Activated CD4-positive, alpha-beta memory T cell treated with anti-CD3 and anti-CD28 coated beads for 36 hours (primary cell): ENCODE measurements at places on chromosomes 5 and 9. TPM values are rescaled to one million over a fixed set of nuclear protein-coding genes. Genes with fewer than 3 reads are reported as not detected.
A peak's percentile ranks its signal among the peaks of the same experiment; 100 is the strongest.

NUTM2F gene
- total RNA-seq: not detected

SLC36A2 gene
- not detected for total RNA-seq

DNA sequence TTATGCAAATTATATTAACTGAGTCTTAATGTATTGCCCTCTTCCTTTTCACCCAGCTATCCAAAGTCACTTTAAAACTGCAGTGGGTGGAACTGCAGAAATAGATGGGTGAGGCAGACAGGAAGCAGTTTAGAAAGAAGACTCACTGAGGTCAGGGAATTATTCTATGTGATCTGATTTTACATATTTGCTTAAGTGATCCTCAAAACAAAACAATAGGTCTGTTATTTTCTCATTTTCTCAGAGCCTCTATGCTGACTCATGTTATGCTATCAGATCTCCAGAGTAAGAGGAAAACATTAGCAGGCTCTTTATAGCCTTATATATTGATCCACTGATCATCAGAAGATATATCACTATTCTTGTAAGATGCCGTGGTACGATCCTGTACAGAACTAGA is 63.5 kb downstream of the MRPS27 start:
- H3K36me3 ChIP-seq: peaks cover 18% of the 10 kb centered on the region
- no peak overlapping the region for H3K4me3 ChIP-seq
- no peak for DNase-seq
- H3K4me1 ChIP-seq: peaks cover 7% of the 10 kb centered on the region

DNA sequence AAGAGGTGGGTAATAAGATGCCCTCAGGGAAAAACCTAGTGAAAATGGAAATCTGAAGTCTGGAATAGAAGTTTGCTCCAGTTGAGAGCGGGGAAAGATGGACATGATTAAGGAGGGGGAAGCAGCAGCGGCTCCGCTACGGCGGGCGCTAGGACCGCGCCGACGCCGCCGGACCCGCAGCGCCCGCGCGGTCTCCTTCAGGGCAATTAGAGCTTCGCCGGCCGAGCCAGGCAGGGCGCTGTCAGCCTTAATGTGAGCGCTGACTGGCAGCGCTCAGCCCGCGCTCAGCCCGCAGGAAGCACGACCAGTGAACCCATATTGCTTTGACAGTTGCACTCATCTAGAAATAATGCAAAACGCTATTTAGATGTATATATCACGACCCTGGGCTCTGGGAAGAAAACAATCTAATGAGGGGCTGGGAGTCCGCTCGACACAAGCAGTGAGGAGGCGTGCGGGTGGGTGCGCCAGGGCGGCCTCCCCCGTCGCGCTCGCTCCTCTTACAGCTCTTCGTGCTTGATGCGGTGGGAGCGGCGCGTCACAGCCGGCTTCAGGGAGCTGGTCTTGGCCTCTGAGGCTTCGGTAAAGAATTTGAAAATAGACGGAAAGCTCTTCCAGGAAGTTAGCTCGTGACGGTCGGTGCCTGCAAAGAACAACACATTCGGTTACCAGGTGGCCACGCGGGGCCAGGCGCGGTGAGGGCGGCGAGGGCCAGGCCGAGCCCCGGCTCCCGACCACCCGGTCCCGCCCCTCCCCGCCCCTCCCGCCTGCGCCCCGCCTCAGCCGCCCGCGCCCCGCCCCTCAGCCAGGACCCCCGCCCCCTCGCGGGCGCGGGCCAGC is 37.7 kb downstream of the NR2F1 start:
- H3K27me3 ChIP-seq: peaks cover 19% of the 10 kb centered on the region
- peak overlapping the region; percentile 15 for H3K27ac ChIP-seq
- DNase-seq: peak; percentile 67
- peaks cover 32% of the 10 kb centered on the region for H3K4me1 ChIP-seq

DNA sequence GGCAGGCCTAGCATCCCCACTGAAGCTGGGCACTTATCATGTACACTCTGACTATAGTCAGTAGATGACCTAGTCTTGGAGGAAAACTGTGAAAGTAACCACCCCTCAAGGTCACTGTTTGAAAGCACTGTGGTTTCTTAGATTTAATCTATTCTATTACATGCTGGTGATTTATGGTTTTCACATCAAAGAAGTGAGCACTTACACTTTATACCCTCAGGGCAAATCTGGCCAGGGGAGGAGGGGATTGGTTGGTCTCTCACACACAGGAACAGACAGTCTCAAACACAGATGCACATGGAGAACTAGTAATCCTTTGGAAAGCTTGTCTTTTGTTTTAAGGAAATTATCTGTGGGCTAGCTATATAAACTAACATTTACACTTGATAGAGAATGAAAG is 17.9 kb upstream of the SPIN1 start:
- no peaks in the 10 kb centered on the region for H3K4me1 ChIP-seq
- peaks cover 3% of the 10 kb centered on the region for H3K27me3 ChIP-seq
- peaks cover 10% of the 10 kb centered on the region for H3K36me3 ChIP-seq
- DNase-seq: no peak
- no peak overlapping the region for H3K27ac ChIP-seq
- H3K4me3 ChIP-seq: no peak overlapping the region

NSA2 gene
- total RNA-seq: 96.1 TPM

DNA sequence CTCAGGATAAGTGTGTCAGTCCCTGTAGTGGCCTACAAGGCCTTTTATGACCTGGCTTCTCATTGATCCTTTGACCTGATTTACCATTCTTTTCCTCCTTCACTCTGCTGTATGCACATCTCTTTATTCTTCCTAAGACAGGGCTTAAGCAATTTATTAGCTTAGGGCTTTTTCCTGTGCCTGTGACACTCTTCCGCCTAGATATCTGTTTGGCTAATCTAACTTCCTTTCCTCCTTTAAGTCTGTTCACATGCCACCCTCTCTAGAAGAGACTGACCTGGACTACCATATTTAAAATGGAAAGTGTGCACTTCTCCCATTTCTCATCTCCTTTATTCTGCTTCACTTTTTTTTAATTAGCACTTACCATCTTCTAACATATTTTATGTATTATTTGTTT is 29.1 kb downstream of the FOCAD start:
- no peak overlapping the region for H3K27ac ChIP-seq
- no peak overlapping the region for H3K4me3 ChIP-seq
- DNase-seq: no peak
- H3K36me3 ChIP-seq: peaks cover 14% of the 10 kb centered on the region
- no peaks in the 10 kb centered on the region for H3K27me3 ChIP-seq
- peaks cover 2% of the 10 kb centered on the region for H3K4me1 ChIP-seq

DNA sequence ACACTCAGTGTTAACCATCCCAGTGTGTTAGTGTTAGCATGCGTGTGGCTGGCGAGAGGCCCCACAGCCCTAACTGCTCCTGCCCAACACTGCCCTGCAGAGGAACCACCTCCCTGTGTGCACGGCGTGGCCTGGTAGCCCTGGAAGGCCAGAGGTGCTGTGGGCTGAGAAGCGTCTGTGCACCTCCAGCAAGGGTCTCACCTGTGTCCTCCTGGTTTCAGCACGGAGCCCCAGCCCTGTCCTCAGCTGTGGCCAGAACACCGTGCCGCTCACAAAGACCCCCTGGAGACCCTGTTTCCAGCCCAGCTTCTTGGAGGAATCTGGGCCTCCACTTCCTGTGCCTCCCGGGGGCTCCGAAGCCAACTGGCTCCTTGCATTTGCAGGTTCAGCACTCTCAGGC is 56.1 kb upstream of the NRARP start:
- DNase-seq: no peak
- H3K27me3 ChIP-seq: no peaks in the 10 kb centered on the region
- H3K4me3 ChIP-seq: no peak overlapping the region
- no peak overlapping the region for H3K27ac ChIP-seq

- no peaks in the 10 kb centered on the region for H3K27me3 ChIP-seq
- H3K36me3 ChIP-seq: peaks cover 5% of the 10 kb centered on the region
- peak overlapping the region; percentile 97 for H3K4me3 ChIP-seq
- DNase-seq: no peak
- peaks cover 15% of the 10 kb centered on the region for H3K4me1 ChIP-seq
These were observed 17.6 kb upstream of the CDK7 start for GRCh38 chr5:69217151-69217511.

KLHL9 gene
- total RNA-seq: 16.0 TPM

DNA sequence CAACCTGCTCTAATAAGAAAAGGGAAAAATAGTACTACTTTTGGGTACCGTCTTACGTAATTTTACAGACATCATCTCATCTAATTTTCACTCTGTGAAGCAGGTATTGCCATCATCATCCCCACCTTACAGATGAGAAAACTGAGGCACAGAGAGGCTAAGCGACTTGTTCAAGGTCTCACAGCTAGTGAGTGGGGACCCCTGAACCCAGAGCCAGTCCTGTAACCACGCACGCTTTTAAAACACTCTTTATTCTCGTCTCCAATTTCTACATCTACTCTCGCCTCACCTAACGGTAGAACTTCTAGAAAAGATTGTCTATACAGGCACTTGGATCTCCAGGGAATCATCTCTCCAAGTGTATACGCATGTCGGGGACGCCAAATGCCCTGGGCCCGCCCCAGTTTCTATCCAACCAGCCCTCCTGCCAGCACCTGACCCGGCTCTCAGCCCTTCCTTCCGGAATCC is 1.5 kb upstream of the TRAF1 start:
- peak overlapping the region; percentile 80 for H3K4me3 ChIP-seq
- peaks cover 58% of the 10 kb centered on the region for H3K4me1 ChIP-seq
- no peaks in the 10 kb centered on the region for H3K27me3 ChIP-seq
- peaks cover 31% of the 10 kb centered on the region for H3K36me3 ChIP-seq
- peak; percentile 72 for DNase-seq

GRCh38 chr5:125198270-125198974 is 452.0 kb upstream of the ZNF608 start:
- no peak overlapping the region for H3K27ac ChIP-seq
- H3K4me1 ChIP-seq: no peaks in the 10 kb centered on the region
- H3K36me3 ChIP-seq: no peaks in the 10 kb centered on the region
- no peak overlapping the region for H3K4me3 ChIP-seq
- no peaks in the 10 kb centered on the region for H3K27me3 ChIP-seq
- DNase-seq: no peak

GDA gene
- not detected for total RNA-seq

ACER2 gene
- total RNA-seq: 1.8 TPM

GRCh38 chr5:30891660-30892059 is 301.8 kb upstream of the CDH6 start:
- H3K27ac ChIP-seq: no peak overlapping the region
- no peaks in the 10 kb centered on the region for H3K27me3 ChIP-seq
- DNase-seq: no peak
- H3K4me3 ChIP-seq: no peak overlapping the region
- H3K4me1 ChIP-seq: no peaks in the 10 kb centered on the region

GRCh38 chr5:153749960-153750359 is 259.5 kb downstream of the GRIA1 start:
- no peak overlapping the region for H3K27ac ChIP-seq
- H3K36me3 ChIP-seq: no peaks in the 10 kb centered on the region
- DNase-seq: no peak
- H3K27me3 ChIP-seq: no peaks in the 10 kb centered on the region
